Activated T-helper 1 cell treated with anti-CD3 and anti-CD28 coated beads, Interleukin-12 subunit alpha, Interleukin-12 subunit beta, Interleukin-2, Interleukin-4 antibody, amounts not matched to agents 30 ng/mL and 10 ng/mL and 1 ng/mL, durations not matched to agents 14 hours and 24 hours and 36 hours (primary cell): ENCODE measurements at places on chromosomes 1 and 21. TPM values are rescaled to one million over a fixed set of nuclear protein-coding genes. Genes with fewer than 3 reads are reported as not detected.

GRCh38 chr1:55812281-55812680 is 597.1 kb upstream of the USP24 start:
- peaks cover 4% of the 10 kb centered on the region for H3K27me3 ChIP-seq
- no peak for DNase-seq
- no peak overlapping the region for H3K4me3 ChIP-seq
- H3K36me3 ChIP-seq, result no peaks in the 10 kb centered on the region
- H3K4me1 ChIP-seq, result peaks cover 6% of the 10 kb centered on the region

DNA sequence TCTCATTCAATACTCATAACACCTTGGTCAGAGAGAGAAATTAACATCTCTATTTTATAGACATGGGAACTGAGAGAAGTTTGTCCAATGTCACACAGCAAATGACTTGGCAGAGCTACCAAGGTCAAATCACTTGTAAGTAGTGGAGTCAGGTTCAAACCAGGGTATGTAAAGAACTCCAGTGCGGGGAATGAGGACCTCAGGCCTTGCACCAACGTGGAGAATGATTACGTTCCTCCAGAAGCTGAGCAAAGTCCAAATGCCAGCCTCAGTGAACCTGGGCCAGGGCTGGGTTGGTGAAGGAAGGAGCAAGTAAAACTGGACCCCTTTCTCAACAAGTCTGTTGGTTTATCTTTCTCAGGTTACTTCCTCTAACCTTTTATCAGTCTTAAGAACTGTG is 1.8 kb upstream of the CSF1 start:
- peaks cover 22% of the 10 kb centered on the region for H3K36me3 ChIP-seq
- no peaks in the 10 kb centered on the region for H3K27me3 ChIP-seq
- no peak for DNase-seq
- peak overlapping the region; percentile 94 for H3K27ac ChIP-seq
- peaks cover 81% of the 10 kb centered on the region for H3K4me1 ChIP-seq

Gene S100A7
- total RNA-seq, result not detected in 2 replicates

DNA sequence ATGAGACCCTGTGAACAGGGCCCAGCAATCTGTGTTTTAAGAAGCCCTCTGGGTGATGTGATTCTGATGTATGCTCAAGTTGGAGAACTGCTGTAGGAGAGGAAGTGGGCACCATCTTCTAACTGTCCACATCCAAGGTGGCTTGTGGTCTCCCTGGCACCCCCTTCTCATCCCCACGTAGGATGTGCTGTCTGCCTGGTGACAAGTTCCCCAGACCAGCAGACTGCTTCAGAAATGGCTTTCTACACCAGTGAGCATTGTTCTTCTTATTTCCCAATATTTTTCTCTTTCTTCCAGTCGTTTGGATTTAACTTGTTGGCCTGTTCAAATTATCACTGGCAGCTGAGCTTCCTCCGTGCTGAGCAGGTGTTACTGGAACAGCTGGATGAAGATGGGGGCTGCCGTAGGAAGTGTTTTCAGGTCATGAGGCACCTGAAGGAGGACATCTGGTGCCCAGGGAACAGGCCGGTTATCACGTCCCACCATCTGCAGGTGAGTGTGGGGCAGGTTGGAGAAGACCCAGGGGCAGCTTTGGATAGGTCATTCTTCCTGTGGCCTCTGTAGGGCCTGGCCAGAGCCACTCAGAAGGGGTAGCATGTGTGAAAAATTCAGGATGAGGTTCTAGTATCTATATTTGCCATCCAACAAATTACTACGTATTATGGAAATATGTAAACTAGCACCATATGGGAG is 16.8 kb downstream of the MAB21L3 start:
- peaks cover 22% of the 10 kb centered on the region for H3K27me3 ChIP-seq
- DNase-seq, result no peak
- no peaks in the 10 kb centered on the region for H3K36me3 ChIP-seq
- no peak overlapping the region for H3K4me3 ChIP-seq
- peaks cover 22% of the 10 kb centered on the region for H3K4me1 ChIP-seq
- no peak overlapping the region for H3K27ac ChIP-seq

GRCh38 chr1:116720364-116721038 is 33.7 kb upstream of the CD2 start:
- no peak overlapping the region for H3K4me3 ChIP-seq
- H3K27me3 ChIP-seq, result peaks cover 5% of the 10 kb centered on the region
- DNase-seq, result no peak
- H3K27ac ChIP-seq, result no peak overlapping the region
- peaks cover 6% of the 10 kb centered on the region for H3K4me1 ChIP-seq

Gene AIM2
- 49.0 and 52.9 TPM in 2 replicates for total RNA-seq

DNA sequence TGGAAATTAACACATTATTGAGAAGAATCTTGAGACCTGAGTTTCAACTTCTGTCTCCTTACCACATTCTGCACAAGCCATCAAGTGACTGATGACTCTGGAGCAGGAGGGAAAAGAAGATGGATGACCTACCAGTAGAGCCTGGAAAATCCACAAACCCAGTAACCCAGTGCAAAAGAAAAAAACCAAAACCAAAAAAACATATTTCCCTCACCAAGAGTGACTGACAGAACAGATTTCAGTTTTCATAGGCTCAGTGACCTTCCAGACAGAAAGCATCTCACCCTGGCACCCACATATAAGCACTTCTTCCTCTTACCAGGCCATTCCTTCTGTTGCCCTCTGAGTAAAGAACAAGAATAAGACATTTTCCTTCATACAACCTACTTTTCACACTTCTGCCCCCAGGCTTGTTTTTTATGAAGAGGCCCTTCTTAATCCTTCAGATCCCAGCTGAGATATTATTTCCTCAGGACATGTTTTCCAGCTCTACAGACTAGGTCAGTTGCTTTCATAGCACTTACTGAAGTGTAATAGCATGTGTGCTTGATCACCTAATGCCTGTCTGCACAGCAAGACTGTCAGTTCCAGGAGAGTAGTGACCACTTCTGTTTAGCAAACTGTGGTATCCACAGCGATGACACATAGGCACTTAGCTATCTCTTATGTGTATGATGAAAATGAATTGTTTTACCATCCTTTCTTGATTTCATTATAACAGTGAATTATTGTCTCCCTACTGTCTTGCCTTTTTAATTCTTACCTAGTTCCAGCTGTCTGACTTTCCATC is 4.0 kb downstream of the TSACC start:
- no peak overlapping the region for H3K27ac ChIP-seq
- no peak for DNase-seq
- H3K4me1 ChIP-seq, result peaks cover 11% of the 10 kb centered on the region
- H3K4me3 ChIP-seq, result no peak overlapping the region
- H3K27me3 ChIP-seq, result peaks cover 17% of the 10 kb centered on the region

DNA sequence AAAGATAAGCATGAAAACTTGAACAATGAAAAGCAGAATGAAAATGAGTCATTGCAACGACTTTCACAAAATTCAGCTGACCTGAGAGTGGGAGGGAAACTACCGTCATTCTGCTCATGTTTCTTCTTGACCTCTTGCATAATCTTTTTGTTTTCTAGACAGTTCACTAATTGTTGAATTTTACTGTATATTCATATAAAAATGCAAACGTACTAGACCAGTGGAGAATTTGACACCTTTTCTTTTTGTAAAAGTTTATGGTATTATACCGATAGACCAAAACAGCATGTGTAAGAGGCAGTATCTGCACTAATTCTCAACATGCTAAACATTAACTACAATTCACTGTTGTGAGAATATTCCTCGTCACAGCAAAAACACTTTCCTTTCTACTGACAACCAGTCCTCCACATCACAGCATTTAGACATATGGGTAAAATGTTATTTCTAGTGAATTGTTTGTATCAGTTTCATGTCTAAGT is 137.8 kb downstream of the GREM2 start:
- H3K36me3 ChIP-seq, result no peaks in the 10 kb centered on the region
- no peak overlapping the region for H3K4me3 ChIP-seq
- peaks cover 3% of the 10 kb centered on the region for H3K27me3 ChIP-seq
- no peak overlapping the region for H3K27ac ChIP-seq

DNA sequence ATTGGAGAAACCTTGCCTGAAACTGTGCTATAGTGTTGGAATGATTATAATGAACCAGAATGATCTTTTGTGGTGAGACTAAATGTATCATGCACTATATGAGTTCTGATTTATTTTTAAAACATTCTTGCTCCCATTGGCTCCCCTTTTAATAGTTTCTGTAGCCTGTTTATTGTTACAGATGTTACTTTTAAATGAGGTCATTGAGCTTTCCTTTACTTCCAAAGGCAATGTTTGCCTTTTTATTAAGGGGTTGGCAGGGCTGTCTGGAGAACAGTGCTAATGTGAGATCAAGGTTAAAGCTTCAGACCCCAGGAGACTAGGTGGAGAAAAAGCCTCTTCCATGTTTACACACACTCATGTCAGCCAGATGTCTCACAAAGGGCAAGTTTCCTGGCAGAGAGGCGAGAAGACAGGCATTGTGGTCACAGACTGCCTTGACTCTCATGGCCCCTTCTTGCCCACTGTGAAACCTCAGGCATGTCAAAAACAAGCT is 120.6 kb upstream of the RAVER2 start:
- DNase-seq, result no peak
- no peaks in the 10 kb centered on the region for H3K36me3 ChIP-seq
- H3K27ac ChIP-seq, result no peak overlapping the region
- H3K4me1 ChIP-seq, result peaks cover 5% of the 10 kb centered on the region
- no peaks in the 10 kb centered on the region for H3K27me3 ChIP-seq

Gene UBE2J2
- 95.6 and 99.5 TPM in 2 replicates for total RNA-seq

DNA sequence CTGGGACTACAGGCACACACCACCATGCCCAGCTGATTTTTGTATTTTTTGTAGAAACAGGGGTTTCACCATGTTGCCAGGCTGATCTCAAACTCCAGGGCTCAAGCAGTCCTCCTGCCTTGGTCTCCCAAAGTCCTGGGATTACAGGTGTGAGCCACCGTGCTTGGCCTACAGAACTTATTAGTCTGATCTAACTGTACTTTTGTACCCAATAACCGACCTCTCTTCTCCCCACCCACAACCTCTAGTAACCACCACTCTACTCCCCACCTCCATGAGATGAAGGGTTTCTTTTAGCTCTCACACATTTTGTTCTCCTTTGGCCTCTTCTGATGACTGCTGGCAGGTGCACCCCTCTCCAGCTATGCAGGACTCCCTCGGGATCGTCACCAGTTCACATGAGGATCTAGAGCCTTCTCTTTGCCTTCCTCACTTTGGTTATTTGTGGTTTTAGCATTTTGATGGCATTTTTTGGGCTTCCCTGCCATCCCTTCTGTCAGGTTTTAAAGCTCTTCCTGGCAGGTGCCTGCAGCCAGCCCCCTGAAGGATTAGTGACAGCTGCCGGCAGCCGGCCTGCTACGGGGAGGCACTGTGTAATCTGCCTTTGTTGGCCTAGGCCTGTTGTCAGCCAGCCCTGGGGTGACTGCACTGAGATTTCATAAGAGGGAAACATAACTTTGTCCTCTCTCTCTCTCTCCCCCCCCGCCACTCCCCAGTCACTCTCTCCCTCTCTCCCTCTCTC is 99.8 kb upstream of the ATP1A1 start:
- H3K27ac ChIP-seq, result no peak overlapping the region
- no peaks in the 10 kb centered on the region for H3K36me3 ChIP-seq
- H3K27me3 ChIP-seq, result peaks cover 19% of the 10 kb centered on the region
- H3K4me3 ChIP-seq, result no peak overlapping the region
- DNase-seq, result no peak

Gene SLC30A2
- not detected in 2 replicates for total RNA-seq

Gene GJA4
- not detected in 2 replicates for total RNA-seq

Gene TRAF3IP3
- total RNA-seq, result 378 and 384 TPM in 2 replicates
